K562 (cell line): ENCODE measurements at places on chromosomes 5 and 9.

DNA sequence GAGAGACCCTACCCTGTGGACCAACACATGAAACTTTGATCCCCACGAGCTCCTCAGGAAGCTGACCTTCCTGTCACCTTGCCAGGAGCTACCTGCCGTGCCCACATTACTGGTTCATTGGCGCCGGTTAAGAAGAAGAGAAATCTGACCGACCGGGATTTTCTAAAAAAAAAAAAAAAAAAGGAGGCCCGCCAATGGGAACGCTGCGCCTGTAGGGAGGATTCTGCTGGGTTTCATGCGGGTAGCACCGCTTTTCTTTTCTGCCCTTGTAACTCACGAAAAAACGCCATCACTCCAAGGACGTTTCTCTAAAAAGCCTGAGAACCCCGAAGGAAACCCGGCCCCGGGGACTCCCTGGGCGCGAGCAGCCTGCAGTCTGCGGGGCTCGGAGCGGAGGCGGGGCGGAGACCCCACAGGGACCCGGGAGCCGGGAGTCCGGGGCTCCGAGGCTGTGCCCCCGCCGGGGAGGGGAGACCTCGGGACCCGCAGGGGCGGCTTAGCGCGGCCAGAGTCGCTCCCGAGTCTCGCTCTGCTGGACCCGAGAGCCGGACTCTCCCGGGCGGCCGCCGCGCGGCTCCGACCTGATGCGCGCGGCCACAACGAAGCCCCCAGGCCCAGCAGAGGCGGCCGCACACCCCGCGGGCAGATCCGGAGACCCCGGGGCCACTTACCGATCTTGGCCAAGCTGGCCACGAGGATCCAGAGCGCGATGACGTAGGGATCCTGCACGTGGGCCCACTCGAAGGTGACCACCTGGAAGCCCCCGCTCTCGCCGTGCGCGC, 617 bp downstream of the SLC9A3 start:
- H3K27me3 ChIP-seq = peaks cover 83% of the 10 kb centered on the region
- no peak overlapping the region for H3K4me3 ChIP-seq
- DNase-seq = no peak
- H3K36me3 ChIP-seq = no peaks in the 10 kb centered on the region
- H3K27ac ChIP-seq = no peak overlapping the region

DNA sequence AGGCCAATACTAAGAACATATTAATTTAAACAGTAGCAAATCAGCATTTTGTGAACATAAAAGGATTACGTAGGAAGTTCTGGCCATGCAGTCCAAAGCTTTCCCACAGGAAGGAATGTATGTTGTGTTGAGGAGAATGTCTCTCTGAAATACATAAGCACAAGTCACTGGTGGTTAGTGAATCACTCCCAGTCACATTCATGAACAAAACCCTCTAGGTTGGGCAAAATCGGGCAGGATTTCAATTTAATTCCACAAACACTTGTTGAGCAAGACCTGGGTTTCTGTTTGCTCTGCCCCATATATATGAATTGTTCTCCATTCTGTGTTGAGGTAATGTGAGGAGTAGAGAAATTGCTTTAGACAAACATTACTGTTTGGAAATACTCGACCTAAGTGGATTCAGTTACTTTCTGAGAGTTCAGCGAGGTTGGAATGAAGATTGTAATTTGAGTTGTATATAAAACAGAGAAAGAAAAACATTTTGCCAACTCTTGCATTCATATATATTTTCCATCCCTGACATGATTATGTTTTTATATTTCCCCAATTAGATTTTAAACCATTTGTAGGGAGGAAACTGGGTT, 127.6 kb upstream of the RPS23 start:
- no peak for DNase-seq
- no peak overlapping the region for H3K4me3 ChIP-seq
- no peaks in the 10 kb centered on the region for H3K27me3 ChIP-seq
- H3K4me1 ChIP-seq = peaks cover 11% of the 10 kb centered on the region; the same call in 2 of the 3 replicates

GRCh38 chr5:27472000-27472763, 433.8 kb upstream of the CDH9 start:
- no peaks in the 10 kb centered on the region for H3K4me1 ChIP-seq
- peak; percentile 76 for DNase-seq
- no peaks in the 10 kb centered on the region for H3K27me3 ChIP-seq
- H3K4me3 ChIP-seq = peak overlapping the region; percentile 40
- peak overlapping the region; percentile 71; the same call in 2 of the 3 replicates for H3K27ac ChIP-seq
- peaks cover 8% of the 10 kb centered on the region; the same call in 2 of the 3 replicates for H3K36me3 ChIP-seq

DNA sequence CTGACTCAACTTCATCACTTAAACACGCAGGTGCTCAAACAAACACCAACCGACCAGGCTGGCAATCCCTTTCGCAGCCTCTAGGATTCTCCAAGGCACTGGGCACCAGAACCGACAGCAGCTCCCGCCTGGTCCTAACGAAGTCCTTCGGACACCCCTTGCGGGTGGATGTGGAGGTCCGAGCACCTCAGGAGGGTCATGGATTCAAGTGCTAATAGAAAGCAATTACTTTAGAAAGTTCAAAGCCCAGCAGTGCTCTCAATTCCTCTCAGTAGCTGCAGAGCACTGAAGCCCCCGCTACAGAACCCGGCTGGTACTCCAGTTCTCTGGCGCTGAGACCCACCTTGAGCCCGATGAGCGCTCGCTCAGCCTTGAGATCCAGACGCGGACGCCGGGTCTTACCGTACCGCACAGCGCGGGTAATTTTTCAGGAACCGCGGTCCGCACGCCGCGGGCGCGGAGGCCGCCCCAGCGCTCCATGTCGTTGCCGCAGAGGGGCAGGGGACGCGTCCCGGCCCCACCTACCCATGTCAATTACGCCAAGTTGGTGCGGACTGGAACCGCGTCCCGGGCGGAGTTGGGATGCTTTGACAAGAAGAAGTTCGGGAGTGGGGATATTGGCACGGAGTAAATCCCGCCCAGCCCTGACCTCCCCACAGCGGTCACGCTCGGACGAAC, 638 bp downstream of the MARCHF3 start:
- peak; percentile 49 for DNase-seq
- H3K4me3 ChIP-seq = peak overlapping the region; percentile 89
- peak overlapping the region; percentile 89 for H3K27ac ChIP-seq
- H3K4me1 ChIP-seq = peaks cover 26% of the 10 kb centered on the region
- H3K27me3 ChIP-seq = no peaks in the 10 kb centered on the region

GRCh38 chr5:170920196-170920595, 58.4 kb downstream of the RANBP17 start:
- H3K27me3 ChIP-seq = no peaks in the 10 kb centered on the region
- DNase-seq = no peak
- no peak overlapping the region for H3K27ac ChIP-seq
- no peaks in the 10 kb centered on the region for H3K4me1 ChIP-seq
- no peaks in the 10 kb centered on the region for H3K36me3 ChIP-seq
- H3K4me3 ChIP-seq = no peak overlapping the region

GRCh38 chr5:118637947-118638670, 350.2 kb downstream of the DTWD2 start:
- DNase-seq = no peak
- no peak overlapping the region for H3K4me3 ChIP-seq
- H3K27me3 ChIP-seq = no peaks in the 10 kb centered on the region
- H3K4me1 ChIP-seq = no peaks in the 10 kb centered on the region

GRCh38 chr5:26894719-26895263, 143.6 kb downstream of the CDH9 start:
- no peak overlapping the region for H3K4me3 ChIP-seq
- no peaks in the 10 kb centered on the region for H3K4me1 ChIP-seq
- H3K27ac ChIP-seq = no peak overlapping the region
- no peaks in the 10 kb centered on the region for H3K36me3 ChIP-seq

GRCh38 chr5:72507231-72507906, at the start of gene ZNF366:
Gene ZNF366 (minus strand): TSS chr5:72507410. CDS start chr5:72461496, 45,914 bp downstream.
- no peak for DNase-seq
- H3K27ac ChIP-seq = peak within 1 kb of the TSS; percentile 36; the same call in 1 of the 3 replicates
- peaks cover 4% of the 10 kb centered on the region for H3K4me1 ChIP-seq
- H3K4me3 ChIP-seq = no peak within 1 kb of the TSS
- no peaks in the 10 kb centered on the region for H3K27me3 ChIP-seq

DNA sequence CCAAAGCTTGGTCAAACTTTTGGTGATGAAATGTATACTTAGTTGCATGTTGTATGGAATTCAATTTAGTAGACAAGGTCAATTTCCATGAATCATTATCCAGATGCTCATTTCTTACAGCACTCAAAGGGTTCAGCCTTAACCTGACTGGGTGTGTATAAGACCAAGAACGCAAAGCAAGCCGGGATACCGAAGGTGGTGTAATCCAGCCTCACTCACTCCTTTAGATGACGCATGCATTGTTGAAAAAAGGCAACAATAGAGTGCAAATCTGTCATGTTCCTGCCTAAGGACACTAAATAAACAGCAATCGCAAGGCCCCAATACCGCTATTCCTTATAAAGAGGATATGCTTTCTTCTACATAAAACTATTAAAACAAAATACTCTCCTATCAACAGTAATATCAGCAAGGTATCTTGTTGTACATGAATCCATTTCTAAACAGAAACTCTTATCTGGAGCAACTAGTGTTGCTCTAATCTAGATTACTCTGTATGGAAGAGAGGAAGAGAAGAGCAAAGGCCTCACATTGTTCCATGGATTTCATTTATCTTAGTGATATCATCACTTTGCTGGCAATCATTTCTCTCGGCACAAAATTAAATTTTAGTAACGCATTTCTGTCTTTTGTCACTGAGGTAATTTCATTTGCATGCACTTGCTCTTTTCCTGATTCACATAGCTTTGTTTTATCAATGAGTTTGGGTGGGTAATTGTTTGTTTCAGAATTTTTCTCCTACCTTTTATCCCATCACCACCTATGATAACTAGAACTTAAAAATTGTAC, 96.2 kb downstream of the PLK2 start:
- no peaks in the 10 kb centered on the region for H3K4me1 ChIP-seq
- no peaks in the 10 kb centered on the region for H3K36me3 ChIP-seq
- no peak overlapping the region for H3K27ac ChIP-seq
- DNase-seq = no peak
- H3K4me3 ChIP-seq = no peak overlapping the region

- no peak overlapping the region for H3K4me3 ChIP-seq
- H3K4me1 ChIP-seq = no peaks in the 10 kb centered on the region
- no peak overlapping the region for H3K27ac ChIP-seq
- peaks cover 19% of the 10 kb centered on the region; the same call in 2 of the 3 replicates for H3K36me3 ChIP-seq
- no peaks in the 10 kb centered on the region for H3K27me3 ChIP-seq
- no peak for DNase-seq
Observed at GRCh38 chr5:128109766-128110165, 26.2 kb downstream of the SLC12A2 start.

DNA sequence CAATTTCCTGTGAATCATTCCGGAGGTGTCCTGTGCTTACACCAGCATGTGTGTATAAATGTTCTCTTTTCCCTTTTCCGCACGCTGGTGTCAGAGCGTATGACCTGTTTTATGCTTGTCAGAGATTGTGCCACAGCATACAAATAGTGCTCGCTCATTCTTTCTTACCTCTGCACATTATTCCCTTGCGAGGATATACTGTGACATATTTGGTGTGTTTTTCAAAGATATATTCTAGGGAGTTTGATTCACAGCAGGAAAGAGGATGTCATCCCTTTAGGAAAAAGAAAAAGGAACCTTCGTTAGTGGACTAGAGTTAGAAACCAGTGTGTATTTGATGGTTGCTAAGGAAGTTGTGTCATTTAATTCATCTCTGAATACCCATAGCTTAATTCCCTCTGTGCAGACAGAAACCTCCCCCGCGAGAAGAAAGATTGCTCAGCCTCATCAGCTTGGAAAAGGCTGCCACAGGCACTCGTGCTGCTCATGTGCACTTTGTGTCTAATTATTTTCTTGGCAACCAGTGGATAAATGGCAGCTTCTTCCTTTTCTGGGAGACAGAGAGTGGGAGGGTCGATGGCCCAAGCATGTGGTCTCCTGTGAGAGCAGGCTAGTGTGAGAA, 14.7 kb upstream of the CCIN start:
- H3K27me3 ChIP-seq = no peaks in the 10 kb centered on the region
- DNase-seq = no peak
- no peak overlapping the region for H3K4me3 ChIP-seq
- no peaks in the 10 kb centered on the region for H3K36me3 ChIP-seq
- H3K4me1 ChIP-seq = peaks cover under 1% of the 10 kb centered on the region

DNA sequence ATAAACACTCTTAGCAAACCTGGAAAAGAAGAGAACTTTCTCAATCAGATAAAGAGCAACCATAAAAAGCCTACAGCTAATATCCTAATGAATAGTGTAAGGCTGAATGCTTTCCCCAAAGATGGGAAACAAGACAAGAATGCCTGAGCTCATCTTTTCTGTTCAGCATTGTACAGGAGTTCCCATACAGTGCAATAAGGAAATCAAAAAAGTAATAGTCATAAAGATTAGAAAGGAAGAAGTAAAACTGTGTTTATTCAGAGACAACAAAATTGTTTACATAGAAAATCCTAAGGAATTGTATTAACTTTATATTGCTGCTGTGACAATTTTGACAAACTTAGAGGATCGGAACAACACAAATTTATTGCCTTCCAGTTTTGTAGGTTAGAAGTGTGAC, 330.7 kb upstream of the SLC24A2 start:
- no peaks in the 10 kb centered on the region for H3K27me3 ChIP-seq
- H3K36me3 ChIP-seq = no peaks in the 10 kb centered on the region
- DNase-seq = no peak
- H3K4me3 ChIP-seq = no peak overlapping the region
- no peak overlapping the region for H3K27ac ChIP-seq

DNA sequence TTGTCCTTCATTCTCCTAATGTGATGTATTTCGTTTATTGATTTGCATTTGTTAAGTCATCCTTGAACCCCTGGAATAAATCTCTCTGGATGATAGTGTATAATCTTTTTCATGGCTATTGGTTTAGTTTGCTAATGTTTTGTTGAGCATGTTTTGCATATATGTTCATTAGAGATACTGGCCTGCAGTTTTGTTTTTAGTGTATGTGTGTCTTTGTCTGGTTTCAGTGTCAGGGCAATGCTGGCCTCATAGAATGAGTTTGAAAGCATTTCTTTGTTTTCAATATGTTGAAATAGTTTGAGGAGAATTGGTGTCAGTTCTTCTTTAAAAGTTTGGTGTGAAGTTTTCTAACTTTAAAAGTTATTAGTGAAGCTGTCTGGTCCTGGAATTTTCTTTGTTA, 149.6 kb upstream of the ATP10B start:
- H3K4me1 ChIP-seq = no peaks in the 10 kb centered on the region
- no peak overlapping the region for H3K4me3 ChIP-seq
- no peak overlapping the region for H3K27ac ChIP-seq

DNA sequence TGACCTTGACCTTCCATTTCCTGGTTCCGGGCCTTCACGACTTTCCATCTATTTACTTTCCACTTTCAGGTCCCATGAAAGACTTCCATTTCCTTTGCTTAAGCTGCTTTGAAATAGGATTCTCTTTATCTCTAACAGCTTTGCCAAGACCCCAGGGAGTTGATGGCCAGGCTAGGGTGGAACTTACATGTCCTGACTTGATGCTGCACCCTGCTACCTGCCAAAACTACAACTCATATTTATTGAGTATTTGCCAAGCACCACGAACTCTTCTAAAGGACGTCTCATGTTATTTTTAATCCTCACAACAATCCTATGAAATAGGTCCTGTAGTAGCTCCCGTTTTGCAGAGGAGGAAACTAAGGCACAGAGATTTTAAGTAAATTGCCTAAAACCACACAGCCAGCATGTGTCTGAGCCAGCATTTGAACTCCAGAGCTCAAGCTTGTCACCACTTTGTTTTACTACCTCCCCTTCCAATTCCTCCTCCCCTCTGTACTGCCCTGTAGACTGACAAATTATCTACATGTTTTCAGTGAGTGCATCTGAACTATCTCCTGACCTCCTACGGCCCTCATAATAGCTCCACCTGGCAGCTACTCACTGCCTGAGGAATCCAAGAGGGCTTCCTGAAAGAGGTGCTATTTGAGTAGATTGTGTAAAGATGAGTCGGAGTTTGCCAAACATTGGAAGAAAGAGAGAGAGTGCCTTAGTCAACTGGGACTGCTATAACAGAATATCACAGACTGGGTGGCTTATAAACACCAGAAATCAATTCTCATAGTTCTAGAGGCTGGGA, 38.4 kb upstream of the SMIM23 start:
- H3K4me3 ChIP-seq = no peak overlapping the region
- DNase-seq = no peak
- H3K36me3 ChIP-seq = no peaks in the 10 kb centered on the region
